ENCODE measurements at places on chromosomes 12 and 14. TPM values are rescaled to one million over a fixed set of nuclear protein-coding genes. Genes with fewer than 3 reads are reported as not detected.

- no peak overlapping the region for H3K4me3 ChIP-seq
- no peaks in the 10 kb centered on the region for H3K27me3 ChIP-seq
- no peak for DNase-seq
- H3K27ac ChIP-seq, result no peak overlapping the region
- H3K36me3 ChIP-seq, result no peaks in the 10 kb centered on the region
These were observed 217.2 kb downstream of the C12orf50 start for GRCh38 chr12:87812030-87812429.

DNA sequence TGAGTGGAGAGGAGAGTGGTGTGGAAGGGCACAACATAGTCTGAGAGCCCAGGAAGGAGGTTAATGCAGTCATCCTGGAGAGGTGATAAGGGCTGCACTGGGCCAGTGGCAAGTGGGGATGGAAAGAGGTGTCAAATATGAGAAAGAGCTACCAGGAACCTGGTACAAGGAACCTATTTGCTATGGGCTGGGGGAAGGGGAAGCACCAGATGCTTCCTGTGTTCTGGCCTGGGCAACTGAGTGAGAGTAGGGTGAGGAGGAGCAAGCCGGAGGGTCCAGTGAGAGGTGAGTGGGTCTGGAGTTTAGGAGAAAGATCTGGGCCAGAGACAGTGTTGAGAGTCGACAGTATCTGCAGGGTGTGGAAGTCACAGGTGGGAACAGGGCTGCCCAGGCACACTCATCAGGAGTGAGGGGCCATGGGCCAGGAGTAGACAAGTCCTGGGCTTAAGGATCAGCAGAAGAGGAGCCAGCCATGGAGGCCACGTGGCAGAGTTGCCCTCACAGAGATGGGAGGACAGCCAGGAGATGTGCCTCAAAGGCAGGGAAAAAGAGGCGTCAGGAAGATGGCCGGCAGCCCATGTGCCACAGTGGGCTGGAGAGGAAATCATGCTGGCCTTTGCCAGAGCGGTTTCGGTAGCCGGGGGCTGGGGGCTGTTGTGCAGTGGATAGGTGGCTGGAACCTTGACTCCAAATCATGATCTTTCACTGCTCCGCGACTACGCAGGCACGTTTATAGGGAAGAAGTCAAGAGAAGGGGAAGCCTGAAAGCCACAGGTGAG is 2.9 kb upstream of the AQP6 start:
- no peak for DNase-seq
- H3K4me1 ChIP-seq, result no peaks in the 10 kb centered on the region
- H3K27ac ChIP-seq, result no peak overlapping the region
- H3K27me3 ChIP-seq, result peaks cover 9% of the 10 kb centered on the region

DNA sequence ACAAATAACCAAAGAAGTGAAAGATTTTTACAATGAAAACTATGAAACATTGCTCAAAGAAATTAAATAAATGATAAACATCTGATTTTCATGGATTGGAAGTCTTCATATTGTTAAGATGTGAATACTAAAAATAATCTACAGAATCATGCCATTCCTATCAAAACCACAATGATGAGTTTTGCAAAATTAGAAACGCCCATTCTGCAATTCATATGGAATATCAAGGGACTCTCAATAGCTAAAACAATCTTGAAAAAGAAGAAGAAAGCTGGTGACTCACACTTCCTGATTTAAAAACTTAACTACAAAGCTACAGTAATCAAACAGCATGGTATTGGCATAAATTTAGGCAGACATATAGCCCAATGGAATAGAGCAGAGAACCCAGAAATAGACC is 40.2 kb upstream of the CCT2 start:
- H3K27me3 ChIP-seq, result peaks cover 3% of the 10 kb centered on the region
- no peak for DNase-seq
- no peaks in the 10 kb centered on the region for H3K4me1 ChIP-seq

The SLC7A8 gene
- 24.3 TPM for total RNA-seq

- H3K27ac ChIP-seq, result no peak overlapping the region
- peaks cover 41% of the 10 kb centered on the region for H3K4me1 ChIP-seq
- H3K36me3 ChIP-seq, result no peaks in the 10 kb centered on the region
- no peak for DNase-seq
- H3K4me3 ChIP-seq, result no peak overlapping the region
These were observed 62.0 kb upstream of the DUSP6 start for GRCh38 chr12:89414322-89414721.

DNA sequence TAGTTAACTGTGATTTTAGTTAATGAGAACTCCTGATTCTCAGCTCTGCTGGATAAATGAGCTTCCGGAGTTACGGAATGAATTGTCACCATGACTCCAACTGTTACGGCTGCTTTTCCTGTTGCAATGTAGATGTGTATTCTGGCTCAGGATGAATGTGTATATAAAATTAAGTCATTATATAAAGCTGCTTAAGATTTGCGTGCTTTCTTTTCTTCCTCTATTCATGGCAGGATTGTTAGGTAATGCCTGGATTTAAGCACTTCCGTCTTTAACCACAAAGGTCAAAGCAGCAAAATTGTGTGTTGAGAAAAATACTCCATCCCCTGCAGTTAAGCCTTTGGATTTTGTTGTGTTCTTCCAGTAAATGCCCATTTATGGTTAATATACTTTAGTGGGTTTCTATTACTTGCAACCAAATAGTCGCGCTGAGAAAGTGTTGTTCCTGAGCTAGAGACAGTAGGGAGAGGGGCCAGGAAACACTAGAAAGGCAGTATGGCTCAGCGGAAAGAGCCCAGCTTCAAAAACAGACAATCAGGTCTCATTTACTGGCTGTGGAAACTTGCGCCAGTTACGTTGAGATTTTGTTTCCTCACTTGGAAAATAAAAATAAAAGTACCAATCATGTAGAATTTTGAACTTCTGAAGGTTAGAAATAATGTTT is 9.4 kb upstream of the CCDC175 start:
- no peak overlapping the region for H3K4me3 ChIP-seq
- no peaks in the 10 kb centered on the region for H3K36me3 ChIP-seq
- no peak overlapping the region for H3K27ac ChIP-seq
- no peak for DNase-seq
- no peaks in the 10 kb centered on the region for H3K27me3 ChIP-seq

- DNase-seq, result no peak
- H3K27me3 ChIP-seq, result no peaks in the 10 kb centered on the region
- peaks cover 12% of the 10 kb centered on the region for H3K4me1 ChIP-seq
- H3K27ac ChIP-seq, result no peak overlapping the region
These were observed 166.8 kb downstream of the DAD1 start for GRCh38 chr14:22422238-22422637.

The FCF1 gene
- 35.7 TPM for total RNA-seq

The OVCH1 gene
- not detected for total RNA-seq

The PPP4R4 gene
- 0.18 TPM for total RNA-seq

The MSI1 gene
- total RNA-seq, result 27.6 TPM

- peak; percentile 20 for DNase-seq
- H3K4me3 ChIP-seq, result peak overlapping the region; percentile 95
- H3K27me3 ChIP-seq, result peaks cover 13% of the 10 kb centered on the region
- peaks cover 7% of the 10 kb centered on the region for H3K36me3 ChIP-seq
These were observed 1.9 kb upstream of the BAZ2A start for GRCh38 chr12:56631790-56632700.

- H3K27ac ChIP-seq, result peak within 1 kb of the TSS; percentile 68
- peak within 1 kb of the TSS; percentile 93 for H3K4me3 ChIP-seq
- H3K36me3 ChIP-seq, result peaks cover 9% of the 10 kb centered on the region
- H3K27me3 ChIP-seq, result peaks cover 26% of the 10 kb centered on the region
These were observed at the start of gene HRK for GRCh38 chr12:116881325-116881876. HRK (minus strand) TSS chr12:116881441; CDS start chr12:116881307, 134 bp downstream.

The RPS6KL1 gene
- 2.3 TPM for total RNA-seq

The PPP1R1A gene
- 1.3 TPM for total RNA-seq

DNA sequence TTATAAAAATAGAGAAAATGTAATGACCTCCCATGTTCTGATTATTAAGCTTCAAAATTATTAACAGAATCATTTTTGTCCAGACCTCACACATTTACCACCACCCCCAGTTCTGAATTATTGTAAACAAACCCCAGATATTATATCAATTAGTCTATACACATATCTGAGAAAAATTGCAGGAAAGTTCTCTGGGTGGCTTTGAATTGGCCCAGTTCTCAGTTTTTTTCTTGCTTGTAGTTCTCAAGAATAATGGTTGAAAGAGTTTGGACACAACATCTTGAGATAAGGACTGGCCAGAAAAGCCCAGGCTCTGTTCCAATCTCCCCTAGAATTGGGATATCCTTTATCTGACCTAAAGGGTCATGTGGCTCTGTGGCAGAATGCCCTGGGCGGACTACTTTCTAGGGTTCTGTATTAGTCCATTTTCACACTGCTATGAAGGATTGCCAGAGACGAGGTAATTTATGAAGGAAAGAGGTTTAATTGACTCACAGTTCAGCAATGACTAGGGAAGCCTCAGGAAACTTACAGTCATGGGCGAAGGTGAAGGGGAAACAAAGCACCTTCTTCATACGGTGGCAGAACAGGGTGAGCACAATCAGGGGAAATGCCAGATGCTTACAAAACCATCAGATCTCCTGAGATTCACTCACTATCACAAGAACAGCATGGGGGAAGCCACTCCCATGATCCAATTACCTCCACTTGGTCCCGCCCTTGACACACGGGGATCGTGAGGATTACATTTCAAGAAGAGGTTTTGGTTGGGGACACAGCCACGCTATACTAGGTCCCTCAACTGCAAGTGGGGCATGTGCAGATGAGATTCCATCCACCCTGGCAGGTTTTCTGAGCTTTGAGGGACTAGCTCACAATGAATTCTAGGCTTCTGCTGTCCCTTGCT is 1504.6 kb upstream of the FLRT2 start:
- no peaks in the 10 kb centered on the region for H3K27me3 ChIP-seq
- H3K4me1 ChIP-seq, result peaks cover 9% of the 10 kb centered on the region

GRCh38 chr12:131559517-131560516 is 151.1 kb upstream of the SFSWAP start:
- peaks cover 5% of the 10 kb centered on the region for H3K27me3 ChIP-seq
- no peaks in the 10 kb centered on the region for H3K36me3 ChIP-seq
- no peak overlapping the region for H3K27ac ChIP-seq
- H3K4me1 ChIP-seq, result no peaks in the 10 kb centered on the region

The KLRC2 gene
- total RNA-seq, result not detected

- no peaks in the 10 kb centered on the region for H3K4me1 ChIP-seq
- peaks cover 1% of the 10 kb centered on the region for H3K27me3 ChIP-seq
- no peak overlapping the region for H3K4me3 ChIP-seq
- H3K27ac ChIP-seq, result no peak overlapping the region
- no peak for DNase-seq
- no peaks in the 10 kb centered on the region for H3K36me3 ChIP-seq
These were observed 65.6 kb upstream of the FLRT2 start for GRCh38 chr14:85464135-85464895.

DNA sequence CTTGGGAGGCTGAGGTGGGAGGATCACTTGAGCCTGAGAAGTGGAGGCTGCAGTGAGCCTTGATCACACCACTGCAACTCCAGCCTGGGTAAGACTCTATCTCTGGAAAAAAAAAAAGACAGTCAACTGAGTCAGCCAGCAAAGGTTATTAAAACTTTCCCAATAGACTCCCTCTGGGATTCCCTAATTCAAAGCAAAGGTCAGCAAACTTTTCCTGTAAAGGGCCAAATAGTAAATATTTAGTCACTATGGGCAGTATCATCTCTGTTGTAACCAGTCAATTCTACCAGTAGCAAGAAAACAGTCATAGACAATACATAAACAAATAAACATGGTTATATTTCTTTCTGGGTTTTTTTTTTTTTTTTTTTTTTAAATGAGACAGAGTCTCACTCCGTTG is 122.5 kb downstream of the IPO8 start:
- H3K36me3 ChIP-seq, result no peaks in the 10 kb centered on the region
- H3K27me3 ChIP-seq, result no peaks in the 10 kb centered on the region

GRCh38 chr14:21268617-21269251 is 508 bp downstream of the HNRNPC start:
- H3K36me3 ChIP-seq, result peaks cover 21% of the 10 kb centered on the region
- H3K4me1 ChIP-seq, result peaks cover 35% of the 10 kb centered on the region
- peak; percentile 19 for DNase-seq
- peak overlapping the region; percentile 100 for H3K4me3 ChIP-seq
- peaks cover 24% of the 10 kb centered on the region for H3K27me3 ChIP-seq
